ENCODE measurements at places on chromosomes 7 and 10.

DNA sequence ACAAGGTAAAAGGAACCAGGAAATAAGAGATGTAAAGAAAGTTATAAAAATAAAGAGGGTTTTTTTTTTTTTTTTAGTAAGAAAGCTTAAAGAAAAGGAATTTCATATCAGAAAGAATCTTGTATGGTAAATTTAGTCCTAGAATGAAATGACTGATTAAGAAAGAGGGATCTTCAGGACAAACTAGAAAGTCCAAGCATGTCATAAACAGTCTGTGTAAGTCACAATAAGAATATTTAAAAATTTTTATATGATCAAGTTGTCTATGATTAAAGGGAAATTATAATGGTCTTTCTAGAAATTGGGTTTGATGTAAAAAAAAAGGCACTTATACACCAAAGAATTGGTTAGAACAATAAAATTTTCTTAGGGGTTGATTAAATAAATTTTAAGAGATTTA, 289.5 kb downstream of the XPNPEP1 start:
- DNase-seq, result no peak

GRCh38 chr10:72852508-72852907, 41.0 kb upstream of the OIT3 start:
- DNase-seq, result no peak

GRCh38 chr7:88116235-88116795, 103.5 kb downstream of the SRI start:
- no peak for DNase-seq

DNA sequence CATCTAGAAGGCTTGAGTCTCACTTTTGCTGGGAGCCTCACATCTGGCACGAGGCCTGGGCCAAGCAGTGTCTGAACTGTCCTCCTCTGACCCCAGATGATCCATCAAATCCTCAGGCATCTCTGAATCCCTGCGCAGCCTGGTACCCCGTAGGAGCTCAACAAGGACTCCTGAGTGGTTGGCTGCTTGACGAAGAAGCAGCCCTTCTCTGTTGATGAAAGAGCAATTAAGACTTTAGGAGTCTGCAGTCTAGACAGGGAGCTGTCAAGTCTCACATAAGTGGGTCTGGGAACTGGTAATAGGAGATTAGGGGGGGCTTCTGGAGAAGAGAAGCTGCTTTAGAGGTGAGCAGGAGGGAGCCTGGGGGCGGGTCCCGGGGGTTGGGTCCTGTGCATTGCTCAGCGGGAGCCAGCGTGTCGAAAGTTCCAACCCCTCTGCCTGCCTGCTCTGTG, 326.0 kb downstream of the RPS24 start:
- DNase-seq, result no peak

- DNase-seq, result no peak
Measured at GRCh38 chr10:43411536-43411935, 2.5 kb upstream of the HNRNPF start.

DNA sequence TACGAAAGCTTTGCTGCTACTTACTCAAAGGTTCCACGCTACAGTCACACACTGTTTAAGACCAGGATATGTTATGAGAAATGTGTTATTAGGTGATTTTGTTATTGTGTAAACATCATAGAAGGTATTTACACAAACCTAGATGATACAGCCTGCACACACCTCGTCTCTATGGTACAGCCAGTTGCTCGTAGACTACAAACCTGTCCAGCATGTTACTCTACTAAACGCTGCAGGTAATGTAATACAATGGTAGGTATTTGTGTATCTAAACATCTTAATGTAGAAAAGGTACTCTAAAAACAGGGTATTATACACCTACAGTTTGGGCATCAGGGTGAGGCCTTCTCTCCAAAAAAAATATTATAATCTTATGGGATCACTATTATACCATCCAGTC, 181.2 kb downstream of the MYOF start:
- DNase-seq, result no peak

DNA sequence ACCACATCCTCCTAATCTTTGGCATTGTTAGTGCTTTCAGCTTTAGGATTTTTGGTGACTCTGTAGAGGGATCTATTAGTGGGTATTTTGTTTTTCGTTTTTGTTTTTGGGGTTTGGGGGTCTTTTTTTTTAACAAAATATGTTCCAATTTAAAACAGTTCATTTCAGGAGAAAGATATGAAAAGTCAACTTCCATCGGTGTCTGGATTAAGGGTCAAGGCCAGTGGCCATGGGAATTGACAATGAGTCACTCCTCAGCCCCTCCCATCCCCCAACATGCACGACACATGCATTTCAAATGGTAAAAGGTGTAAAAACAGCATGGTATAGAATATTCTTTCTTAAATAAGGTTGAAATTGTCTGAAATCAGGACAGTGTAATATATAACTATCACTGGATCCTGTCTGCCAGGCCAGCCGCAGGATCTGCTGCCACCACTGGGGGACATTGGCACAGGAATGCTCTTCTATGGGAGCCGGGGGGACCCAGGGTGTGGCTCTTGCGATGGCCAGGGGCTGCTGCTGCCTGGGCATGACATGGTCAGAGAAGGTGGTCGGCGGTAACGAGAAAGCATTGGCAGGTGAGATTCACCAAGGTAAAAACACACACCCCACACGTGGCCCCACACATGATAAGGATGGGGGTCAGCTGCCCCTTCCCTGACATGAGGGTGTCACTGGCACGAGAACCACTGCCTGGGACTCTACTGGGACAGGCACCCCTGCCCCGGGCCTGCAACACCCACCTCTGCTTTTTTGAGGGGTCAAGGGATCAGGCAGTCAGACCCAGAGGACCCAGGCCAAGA, 126.2 kb upstream of the KCTD7 start:
- no peak for DNase-seq

- DNase-seq, result no peak
Measured at GRCh38 chr10:97547271-97547600, 25.3 kb upstream of the ANKRD2 start.

GRCh38 chr7:18546576-18546975, 51.0 kb downstream of the HDAC9 start:
- no peak for DNase-seq

GRCh38 chr7:111960984-111961383, 245.2 kb downstream of the DOCK4 start:
- no peak for DNase-seq

DNA sequence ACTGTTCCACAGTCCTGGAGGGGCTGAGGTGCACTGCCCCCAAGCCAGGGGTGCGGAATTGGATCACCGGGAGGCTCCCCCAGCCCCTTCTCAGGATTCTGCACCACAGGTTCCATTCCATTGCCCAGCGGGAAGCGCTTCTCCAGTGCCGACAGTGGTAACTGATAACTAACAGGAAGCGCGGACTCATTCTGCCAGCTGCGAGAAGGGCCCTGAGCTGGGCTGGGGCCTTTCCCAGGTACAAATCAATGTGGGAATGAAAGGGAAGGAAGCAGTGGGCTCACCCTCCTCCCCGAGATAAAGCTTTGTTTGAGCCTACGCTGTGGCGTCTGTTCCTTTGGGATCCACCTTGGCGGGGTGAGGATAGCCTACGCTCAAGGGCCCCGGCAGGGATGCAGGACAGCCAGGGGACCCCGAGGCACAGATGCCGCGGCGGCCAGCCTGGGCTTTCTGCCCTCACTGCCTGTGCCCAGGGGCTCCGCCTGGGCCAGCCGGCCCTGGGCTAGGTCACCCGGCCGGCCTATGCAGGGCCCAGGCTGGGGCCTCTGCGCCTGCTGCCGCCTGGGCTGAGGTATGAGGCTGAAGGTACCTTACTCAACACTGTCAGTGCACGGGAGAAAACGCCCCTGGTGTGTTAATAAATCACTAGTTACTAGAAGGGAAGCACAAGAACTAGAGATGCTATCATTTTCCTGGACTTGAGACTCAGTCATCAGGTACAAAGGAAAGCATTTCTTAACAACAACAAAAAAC, 39.4 kb downstream of the EN2 start:
- no peak for DNase-seq

- no peak for DNase-seq
Measured at GRCh38 chr10:16756561-16757221, 60.5 kb downstream of the RSU1 start.

- no peak for DNase-seq
Measured at GRCh38 chr10:95406651-95407280, 116.0 kb upstream of the PDLIM1 start.

- no peak for DNase-seq
Measured at GRCh38 chr10:71312811-71313789, 6.0 kb upstream of the SLC29A3 start.

GRCh38 chr7:98733036-98733435, 116.0 kb downstream of the NPTX2 start:
- DNase-seq, result no peak

DNA sequence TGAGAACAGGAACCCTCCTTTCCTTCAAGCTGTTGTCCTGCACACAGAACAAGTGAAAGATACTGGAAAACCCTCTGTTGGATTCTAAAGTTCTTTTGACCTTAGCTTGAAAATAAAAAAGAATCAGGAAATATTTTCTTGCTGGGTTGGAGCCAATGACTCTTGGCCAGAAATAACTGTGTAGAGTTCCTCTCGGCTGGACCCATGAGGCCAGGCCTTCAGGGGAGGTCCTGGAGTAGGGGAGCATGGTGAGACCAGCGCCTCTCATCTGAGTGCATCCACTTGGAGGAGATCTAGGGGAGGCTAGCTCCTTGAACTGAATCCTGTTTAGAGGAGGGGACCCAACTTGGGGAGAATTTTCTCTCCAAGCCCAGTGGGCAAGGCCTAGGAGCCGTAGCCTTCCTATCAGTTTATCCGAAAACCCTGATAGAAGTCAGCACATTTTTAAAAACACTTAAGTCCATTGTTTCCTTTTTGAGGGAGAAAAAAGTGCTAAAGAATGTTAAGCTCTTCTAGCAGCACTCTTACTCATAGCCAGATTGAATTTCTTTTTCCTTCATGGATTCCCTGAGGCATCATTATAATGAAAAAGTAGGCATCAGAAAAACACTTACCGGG, 635.7 kb upstream of the ANKRD30A start:
- no peak for DNase-seq

DNA sequence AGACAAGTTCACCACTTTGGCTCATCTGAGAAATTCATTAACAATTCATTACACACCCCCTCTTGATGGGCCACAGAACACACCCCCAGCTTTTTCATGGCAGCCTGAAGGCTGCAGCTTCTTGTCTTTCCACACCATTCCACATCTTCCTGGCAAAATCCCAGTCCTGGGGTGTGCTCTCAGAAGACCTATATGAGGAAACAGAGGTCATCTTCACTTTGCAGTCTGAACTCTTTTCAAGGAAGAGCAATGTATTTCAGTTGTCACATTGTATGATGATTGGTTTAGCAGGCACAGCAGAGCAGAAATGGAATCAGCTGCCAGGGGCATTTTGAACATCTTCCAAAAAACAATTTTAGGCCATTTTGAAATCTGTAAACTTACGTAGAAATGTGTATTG, 7.8 kb upstream of the LRRC27 start:
- DNase-seq, result no peak

- no peak for DNase-seq
Measured at GRCh38 chr7:9192969-9193368, 759.6 kb downstream of the NXPH1 start.

GRCh38 chr7:91656541-91657482, 223.7 kb downstream of the MTERF1 start:
- DNase-seq, result no peak

- no peak for DNase-seq
Measured at GRCh38 chr10:69202332-69202731, 17.8 kb upstream of the HKDC1 start.

DNA sequence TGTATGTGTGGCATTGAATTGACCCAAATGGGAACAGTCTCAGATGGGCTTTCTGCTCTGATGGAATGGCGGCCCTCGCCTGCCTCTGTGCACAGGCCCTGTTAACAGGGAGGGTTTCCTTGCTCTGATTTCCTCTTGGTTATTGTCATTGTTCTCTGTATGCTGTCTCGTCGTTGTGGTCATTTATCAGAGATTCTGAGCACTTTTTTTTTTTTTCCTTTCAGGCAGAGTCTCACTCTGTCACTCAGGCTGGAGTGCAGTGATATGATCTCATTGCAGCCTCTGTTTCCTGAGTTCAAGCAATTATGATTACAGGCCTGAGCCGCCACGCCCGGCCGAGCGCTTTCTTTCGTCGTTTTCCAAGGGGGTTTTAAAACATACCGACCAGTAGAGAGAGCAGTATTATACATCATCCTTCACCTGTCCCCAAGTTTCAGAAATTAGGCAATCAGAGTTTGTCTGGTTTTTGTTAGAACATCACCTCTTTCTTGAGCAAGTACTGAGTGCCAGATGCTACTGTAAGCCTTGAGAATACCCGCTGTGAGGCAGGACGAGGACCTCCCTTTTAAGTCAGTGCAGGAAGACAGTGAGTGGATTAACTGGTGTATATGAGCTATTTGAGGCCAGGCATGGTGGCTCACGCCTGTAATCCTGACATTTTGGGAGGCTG, 6.5 kb downstream of the CHST12 start:
- no peak for DNase-seq

DNA sequence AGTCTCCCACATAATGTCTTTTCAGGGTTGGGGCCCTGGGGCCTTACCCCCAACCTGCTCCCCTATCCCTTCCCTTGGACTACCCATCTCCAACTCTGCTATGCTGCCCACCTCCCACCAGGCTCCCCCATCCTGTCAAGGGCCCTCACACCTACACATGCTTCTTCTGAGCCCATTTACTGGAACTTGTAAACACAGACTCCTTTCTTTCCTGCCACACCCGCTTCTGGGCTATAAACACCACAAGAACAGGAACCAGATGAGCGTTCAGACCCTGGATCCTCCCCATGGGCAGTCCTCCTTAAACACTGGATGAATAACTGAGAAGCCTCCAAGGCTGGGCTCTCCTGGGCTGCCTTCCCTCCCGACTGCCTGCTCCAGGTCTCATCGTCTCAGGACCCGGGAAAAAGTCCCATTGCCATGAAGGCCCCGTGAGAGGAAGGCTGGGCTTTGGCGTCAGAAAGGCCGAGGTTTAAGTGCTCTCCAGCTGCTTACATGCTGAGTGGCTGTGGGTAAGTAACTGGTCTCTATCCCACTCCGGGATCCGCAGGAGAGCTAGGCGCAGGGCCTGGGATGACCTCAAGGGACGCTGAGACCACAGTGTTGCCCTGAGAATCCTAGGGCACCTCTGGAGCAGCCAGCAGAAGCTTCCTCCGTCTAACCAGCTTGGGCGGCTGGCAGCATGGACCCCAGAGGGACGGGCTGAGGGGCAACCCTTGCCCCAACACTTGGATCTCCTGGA, 15.6 kb upstream of the CRHR2 start:
- DNase-seq, result no peak

GRCh38 chr7:69735582-69735981, 137.3 kb downstream of the AUTS2 start:
- DNase-seq, result no peak

Measured in cortex of kidney (tissue), 1 donor.